ENCODE measurements at places on chromosomes 2 and 18.
A peak's percentile ranks its signal among the peaks of the same experiment; 100 is the strongest.

DNA sequence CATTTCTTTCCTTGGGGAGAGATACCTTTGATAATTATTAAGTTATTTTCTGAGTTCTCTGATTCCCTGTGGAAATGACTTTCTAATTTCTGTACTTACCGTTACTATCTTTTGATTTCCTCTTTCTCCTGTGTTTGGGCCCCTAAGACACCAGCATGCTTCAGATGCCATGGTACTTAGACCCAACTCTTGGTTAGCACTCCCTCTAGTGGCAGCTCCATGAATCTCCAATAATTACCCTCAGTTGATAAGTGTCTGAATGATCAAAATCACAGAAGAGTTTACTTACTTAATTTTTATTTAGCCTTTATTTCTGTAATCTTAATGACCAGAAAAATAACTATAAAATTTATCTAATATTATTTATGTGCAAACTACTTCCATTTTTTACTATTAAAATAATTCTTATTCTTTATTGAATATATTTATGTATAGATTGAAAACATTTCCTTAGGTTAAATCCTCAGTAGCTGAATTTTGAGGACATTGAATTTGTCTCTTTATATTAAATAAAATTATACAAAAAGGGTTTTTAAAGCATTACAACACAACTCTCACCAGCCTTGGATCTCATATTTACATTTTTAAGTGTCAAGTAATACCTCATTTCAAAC lies 300.4 kb downstream of the KCNS3 start:
- DNase-seq, result peak; percentile 56

GRCh38 chr18:65269375-65269774 lies 481.4 kb upstream of the CDH7 start:
- no peak for DNase-seq

- no peak for DNase-seq
Measured at GRCh38 chr2:47357483-47357882, 45.5 kb upstream of the MSH2 start.

DNA sequence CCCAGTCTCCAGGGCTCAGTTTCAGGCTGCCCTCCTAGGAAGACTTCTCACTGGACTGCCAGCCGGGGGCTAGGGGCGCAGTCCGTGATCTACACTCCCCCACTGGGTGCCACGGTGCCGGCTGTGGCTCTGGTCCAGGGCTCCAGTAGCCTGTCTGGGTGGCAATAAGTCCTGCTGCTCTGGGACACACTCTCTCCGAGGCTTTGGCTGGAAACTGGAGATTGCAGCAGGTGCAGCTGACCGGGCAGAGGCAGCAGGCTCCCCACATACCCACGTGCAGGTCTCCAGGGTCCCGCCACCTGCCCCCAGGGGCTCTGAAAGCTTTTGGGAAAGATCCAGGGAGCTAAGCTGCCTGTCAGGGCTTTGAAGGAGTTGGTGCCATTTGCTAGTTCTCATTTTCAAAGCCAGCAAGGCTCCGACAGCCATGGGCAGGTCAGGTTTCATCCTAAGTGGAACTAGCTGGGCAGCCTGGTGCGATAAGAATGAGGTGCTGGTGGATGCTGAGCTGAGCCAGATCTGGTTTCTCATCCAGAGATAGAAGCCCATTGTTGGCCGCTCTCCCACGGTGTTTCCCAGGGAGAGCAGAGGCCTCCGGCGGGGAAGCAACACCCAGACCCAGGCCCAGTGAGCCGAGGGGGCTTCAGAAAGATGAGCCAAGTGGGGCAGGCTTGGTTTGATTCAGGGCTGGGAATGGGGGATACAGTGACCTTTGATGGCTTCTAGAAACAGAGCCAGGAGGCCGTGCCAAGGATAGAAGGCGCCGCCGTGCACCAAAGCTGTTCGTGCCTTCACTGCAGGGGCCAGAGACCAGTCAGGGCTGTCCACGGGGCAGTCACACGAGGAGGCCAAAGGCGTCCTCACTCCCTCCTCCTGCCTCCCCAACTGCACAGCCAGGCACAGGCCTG lies 141.7 kb upstream of the GPC1 start:
- DNase-seq, result no peak

DNA sequence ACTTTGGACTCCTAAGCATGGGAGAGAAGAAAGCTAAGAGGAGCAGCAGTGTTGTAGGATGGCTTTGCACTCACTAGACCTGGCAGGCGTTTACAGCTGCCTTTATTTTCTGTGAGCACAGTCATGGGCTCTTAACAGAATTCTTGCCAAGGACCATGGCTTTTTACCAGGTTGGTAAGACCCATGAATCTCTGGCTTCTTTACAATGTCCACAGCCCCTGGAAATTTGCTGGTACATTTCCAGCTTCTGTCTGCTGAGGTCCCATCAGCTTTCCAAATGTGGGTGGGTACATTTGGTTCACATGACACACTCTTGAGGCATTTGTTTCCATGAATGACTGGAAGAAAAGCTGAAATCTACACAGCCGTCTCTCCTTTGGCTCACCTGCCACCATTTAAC lies 162.7 kb downstream of the PPP1R1C start:
- DNase-seq, result no peak

DNA sequence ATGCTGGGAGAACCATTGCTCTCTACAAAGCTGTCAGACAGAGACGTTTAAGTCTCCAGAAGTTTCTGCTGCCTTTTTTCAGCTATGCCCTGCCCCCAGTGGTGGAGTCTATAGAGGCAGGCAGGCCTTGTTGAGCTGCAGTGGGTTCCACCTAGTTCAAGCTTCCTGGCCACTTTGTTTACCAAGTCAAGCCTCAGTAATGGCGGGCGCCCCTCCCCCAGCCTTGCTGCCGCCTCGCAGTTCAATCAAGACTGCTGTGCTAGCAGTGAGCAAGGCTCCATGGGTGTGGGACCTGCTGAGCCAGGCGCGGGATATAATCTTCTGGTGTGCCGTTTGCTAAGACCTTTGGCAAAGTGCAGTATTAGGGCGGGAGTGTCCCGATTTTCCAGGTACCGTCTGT lies 52.7 kb upstream of the SCYGR2 start:
- DNase-seq, result no peak

DNA sequence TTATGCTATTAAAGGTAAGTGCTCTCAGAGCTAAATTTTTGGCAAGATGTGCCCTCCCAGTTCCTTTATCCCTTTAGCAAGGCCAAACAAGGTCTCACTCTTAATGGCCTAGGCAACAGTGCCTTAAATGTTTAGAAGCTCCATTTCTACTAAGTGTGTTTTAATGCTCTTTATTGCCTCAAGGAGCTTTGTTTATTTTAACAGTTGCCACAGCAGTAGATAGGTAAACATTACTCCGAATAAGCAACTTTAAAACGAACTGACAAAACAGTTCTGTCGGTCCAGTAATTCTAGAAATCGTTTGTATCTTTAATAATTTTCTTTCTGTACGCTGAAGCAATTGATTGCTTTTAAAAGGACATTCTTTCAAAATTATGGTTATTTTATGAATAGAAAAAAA lies 74.5 kb downstream of the PIEZO2 start:
- peak; percentile 59 for DNase-seq

DNA sequence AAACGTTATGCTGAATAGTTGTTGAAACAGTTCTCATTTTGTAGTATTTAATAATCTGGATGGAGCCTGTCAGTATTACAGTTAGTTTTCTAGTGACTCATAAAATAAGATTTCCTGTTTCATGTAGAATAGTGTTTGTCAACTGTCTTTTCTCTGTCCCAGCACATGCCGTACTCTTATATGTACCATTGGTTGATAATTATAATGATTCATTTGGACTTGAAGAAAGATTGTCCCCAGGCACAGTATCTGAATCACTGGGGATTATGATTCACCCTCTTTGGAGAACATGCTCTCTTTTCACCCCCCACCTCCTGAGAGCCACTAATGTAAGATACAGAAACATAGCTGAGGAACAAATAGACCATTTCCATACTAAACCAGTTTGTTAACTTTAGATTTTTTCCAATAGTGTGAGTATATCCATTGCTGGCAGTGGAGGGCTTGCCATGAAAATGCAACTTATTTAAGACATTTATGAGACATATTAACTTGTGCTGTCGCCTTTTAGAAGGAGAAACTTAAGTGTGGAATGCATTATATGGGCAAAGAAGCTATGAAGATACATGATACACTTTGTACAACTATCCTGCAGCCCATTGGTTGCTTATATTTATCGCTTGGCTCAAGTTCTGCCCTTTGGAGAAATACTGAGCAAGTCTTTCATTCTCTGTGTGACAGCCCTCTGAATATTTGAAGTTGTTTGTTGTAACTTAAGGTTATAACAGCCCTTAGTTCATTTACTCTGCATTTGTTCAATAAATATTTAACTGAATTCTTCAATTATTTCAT lies 12.4 kb downstream of the COPS8 start:
- no peak for DNase-seq

DNA sequence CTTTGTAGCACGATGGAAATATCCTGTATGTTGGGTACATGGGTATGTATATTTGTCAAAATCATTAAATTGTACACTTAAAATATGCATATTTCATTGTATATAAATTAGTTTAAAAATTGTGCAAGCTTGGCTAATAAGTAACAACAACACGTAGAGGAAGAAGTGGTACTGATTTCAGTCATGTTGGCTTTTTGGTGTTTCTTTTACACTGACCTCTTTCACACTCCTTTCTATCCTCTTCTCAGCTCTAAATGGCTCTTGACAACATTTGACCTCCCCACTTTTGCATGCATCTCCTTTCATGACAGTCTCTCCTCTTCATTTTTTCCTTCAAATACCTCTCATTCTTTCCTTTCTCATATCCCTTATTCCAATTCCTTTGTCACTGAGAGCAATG lies 801.4 kb upstream of the ZEB2 start:
- DNase-seq, result no peak

DNA sequence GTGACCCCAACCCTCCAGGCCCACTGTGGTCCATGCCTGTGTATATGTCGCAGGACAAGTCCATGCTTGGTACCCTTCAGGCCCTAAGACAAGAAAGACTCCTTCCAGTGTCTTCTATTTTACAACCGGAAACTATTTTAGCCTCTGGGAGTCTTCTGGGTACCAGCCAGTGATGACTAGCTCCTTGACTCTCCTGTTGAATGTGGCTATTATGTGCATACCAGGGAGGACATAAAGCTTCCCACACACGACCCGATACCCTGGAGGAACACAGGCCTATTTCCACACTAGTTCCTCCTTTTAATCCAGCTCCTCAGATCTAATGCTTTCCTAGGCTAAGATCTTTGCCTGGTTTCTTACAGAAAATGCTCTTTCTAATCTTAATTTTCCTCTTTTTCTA lies 178.1 kb downstream of the NCKAP5 start:
- DNase-seq, result no peak

DNA sequence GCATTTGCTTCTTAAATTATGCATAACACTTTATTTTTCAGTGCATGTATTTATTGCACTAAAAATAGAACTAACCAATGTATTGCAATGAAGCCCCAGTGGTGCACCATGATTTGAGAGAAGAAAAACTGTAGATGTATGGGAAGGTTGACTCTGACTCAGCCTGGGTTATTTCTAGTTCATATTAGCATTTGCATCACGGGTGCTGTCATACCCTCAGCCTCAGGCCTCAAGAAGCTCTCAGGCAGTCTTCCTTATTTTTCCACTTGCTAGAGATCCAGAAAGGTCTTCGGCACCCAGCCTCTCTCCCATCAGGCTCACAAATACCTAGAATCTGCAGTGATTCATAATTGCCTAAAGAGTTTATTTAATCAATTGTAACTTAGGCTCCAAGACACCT lies 148.0 kb downstream of the DNER start:
- DNase-seq, result no peak

GRCh38 chr2:27863146-27863545 lies 27.0 kb downstream of the RBKS start:
- DNase-seq, result no peak

GRCh38 chr2:23053601-23054000 lies 331.4 kb upstream of the KLHL29 start:
- no peak for DNase-seq

Data from NCI-H774 (cell line).